ENCODE measurements at places on chromosomes 6 and 20.

GRCh38 chr6:42093582-42094329 is 43.4 kb downstream of the TAF8 start:
- no peak for DNase-seq

- no peak for DNase-seq
Observed at GRCh38 chr20:63173552-63174191, 42.3 kb downstream of the YTHDF1 start.

DNA sequence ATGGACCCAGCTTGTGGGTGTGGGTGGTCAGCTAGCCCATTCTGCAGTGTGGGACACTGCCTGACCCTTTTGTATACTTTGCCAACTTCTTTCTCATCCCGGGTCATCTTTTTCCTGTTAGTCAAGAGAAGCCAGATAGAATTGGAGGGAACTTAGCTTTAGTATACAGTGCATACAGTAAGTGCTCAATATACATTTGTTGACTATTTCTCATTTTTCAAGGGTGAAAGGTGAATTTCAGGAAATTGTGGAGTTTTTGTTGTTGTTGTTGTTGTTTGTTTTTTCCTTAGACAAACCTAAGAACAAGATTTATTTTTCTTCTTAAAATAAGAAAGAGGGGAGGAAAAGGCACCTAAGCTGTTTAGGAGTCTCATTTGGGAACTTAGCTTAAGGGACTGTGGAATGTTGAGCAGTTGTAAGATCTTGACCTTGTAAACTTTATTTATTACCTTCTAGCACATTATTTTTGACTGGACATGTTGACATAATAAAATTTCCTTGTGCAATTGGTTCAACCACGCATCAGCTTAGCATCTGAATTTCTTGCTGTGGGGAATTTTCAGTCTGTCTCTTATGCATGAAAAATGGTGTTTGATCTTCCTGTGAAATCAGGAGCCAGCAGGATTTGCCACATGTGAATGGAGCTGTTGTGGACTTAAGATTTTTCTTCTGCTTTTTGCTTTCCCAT is 113.6 kb downstream of the ARID1B start:
- no peak for DNase-seq

GRCh38 chr6:121652726-121653623 is 217.5 kb downstream of the GJA1 start:
- DNase-seq, result peak; percentile 33

GRCh38 chr6:168131464-168132415 is 52.7 kb upstream of the FRMD1 start:
- no peak for DNase-seq

DNA sequence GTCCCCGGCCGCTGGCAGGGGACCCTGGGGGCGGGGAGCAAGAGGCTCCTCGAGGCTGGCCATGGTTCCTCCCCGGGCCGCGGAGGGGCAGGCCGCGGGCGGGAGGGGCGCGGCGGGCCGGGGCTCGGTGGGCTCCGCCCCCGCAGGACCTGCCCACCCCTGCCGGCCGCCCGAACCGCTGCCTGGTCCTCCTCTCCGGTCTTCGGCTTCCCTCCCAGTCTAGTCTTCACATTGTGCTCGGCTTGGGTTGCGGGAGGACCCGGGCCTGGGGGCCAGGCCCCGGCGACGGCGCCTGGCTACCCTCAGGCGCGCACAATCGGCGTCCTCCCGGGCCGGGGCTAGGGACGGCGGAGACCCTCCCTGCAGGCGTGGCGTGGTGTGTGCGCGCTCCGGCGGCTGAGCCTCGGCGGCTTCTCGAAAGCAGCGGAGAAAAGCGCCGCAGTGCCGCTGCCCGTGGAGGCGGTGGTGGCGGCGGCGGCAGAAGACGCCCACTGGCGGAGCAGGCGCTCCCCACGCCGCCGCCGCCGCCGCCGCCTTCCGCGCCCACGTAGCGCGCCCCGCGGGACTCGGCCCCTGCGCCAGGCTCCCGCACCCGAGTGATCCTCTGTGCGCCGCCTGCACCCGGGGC is at the start of gene PDE10A:
TSS of gene PDE10A (minus strand) at position 493 of the 628 bp plus-strand sequence. CDS start at position 63, 430 bp downstream.
- no peak for DNase-seq

GRCh38 chr6:107511511-107511993 is 21.6 kb downstream of the SOBP start:
- no peak for DNase-seq

DNA sequence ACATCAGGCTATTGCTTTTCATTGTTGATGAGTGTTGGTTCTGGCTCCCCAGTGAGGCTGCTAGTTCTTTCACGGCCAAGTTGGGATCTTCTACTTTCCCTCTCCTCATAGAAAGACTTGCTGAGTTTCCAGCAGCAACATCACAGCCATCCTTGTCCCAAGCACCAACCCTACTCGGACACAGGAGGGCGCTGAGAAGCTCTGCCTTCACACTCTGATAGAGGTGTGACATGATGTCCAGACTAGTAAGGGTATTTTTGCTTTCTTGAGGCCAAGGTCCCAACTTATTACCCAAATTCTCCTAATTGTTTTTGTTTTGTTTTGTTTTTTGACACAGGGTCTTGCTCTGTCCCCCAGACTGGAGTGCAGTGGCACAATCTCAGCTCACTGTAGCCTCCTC is 3.0 kb upstream of the GCM1 start:
- no peak for DNase-seq

DNA sequence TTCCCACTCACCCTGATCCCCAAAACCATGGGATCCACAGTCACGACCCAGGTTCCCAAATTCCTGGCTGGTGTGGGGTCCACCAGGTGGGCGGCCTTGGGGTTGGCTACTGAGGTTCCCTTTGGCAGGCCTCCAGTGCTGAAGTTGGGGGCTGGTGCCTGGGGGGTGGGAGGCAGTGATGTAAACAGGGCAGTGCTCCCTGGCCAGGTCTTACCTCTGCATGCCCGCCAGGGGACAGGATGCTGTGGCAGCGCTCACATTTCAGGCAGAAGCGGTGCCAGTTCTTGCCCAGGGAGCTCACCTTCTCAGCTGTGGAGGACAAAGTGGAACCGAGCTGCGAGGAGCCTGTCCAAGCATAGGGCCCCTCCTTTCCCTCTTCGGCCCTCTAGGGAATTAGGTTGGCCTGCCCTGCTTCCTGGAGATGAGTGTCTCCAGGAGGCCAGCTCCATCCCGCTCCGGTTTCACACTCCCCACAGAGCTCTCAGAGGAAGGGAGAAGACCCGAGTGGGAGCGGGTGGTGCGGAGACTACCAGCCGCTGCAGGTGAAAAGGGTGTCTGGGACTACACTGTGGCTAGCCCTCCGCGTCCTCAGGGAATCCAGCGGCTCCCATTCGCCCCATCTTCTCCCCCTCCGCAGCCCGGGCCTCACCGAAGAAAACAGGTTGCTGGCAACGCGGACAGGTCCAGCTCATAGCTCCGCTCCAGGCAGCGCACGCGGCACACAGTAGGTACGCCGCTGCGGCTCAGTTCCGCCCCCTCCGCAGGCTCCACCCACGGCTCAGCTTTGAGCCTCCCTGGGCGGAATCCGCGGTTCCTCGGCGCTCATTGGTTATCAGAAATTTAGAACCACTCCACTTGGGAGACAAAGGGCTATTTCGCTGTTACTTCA is at the start of gene CRIP3:
TSS of gene CRIP3 (minus strand) at position 726 of the 889 bp plus-strand sequence. CDS start at position 692, 34 bp downstream.
- no peak for DNase-seq

DNA sequence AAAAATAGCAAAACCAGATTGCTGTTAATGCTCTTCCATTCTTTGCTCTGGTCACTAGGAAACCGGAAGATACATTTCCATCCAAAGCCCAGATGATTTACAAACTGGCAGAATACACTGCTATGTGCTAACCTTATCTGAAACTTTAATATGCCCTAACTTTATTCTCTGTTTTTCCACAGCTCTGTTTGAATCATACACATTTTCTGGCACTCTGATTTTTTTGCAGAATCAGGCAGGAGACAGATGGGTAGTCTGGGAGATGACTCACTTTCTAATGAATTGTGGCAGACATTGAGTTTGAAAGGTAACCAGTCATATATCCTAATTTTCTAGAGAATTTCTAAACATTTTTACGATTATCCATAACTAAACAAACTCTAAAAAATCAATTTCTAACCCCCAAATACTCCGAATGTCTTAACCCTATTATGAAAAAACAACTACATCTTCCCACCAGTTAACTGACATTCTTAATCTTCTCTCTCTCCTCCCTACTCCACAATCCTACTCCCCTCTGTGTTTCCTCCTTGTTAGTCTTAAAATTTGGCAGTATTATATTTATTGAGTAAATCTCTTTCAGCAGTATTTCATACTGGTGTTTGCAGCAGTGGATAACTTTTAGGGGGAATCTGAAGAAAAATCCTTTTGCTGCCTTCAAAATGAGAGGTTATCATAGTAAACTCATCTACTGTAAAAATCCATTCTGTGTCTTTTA is 63.5 kb downstream of the MAN1A1 start:
- no peak for DNase-seq
